ENCODE measurements at places on chromosomes 4 and X.

DNA sequence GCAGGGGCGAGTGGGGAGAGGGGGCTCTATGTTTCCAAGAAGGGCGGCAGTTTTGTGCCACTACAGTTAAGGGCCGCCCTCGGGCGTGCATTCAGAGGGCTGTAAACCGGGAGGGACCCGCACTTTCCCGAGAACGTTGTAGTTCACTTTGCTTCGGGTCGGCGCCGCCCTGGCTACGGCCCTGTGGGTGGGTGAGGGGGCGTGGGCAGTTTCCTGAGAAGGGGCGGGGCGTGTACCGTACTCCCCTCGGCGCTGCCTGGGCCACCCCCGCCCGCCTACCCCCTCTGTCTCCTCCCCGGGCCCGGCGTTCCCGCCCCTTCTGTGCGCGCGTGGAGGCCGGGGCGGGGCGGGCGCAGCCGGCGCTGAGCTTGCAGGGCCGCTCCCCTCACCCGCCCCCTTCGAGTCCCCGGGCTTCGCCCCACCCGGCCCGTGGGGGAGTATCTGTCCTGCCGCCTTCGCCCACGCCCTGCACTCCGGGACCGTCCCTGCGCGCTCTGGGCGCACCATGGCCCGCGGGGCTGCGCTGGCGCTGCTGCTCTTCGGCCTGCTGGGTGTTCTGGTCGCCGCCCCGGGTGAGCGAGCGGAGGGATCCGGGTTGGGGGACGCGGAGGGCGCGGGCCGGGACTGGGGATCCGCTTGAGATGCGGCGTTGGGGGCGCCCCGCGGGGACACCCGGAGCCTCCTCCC, at the start of gene CD99:
CD99 (plus strand) TSS at position 440 of the 687 bp plus-strand sequence; CDS start at position 506, 66 bp downstream.
- peak; percentile 76 for DNase-seq

DNA sequence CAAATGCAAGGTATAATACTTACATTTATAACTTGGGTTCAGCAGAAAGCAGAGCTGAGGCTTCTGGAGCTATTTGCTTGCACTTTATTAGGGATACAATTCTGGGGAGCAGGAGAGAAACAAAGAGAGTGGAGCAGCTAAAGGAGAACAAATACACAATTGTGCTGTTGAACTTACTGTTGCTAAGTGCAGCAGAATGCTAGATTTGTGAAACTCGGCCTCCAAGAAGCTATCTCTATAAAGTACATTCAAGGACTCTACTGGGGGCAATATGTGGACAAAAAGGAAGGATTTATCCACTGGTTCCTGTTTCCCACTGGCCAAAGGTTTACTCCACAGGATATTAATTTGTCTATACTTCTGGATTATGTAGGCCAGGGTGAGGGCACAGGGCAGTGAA, 86.8 kb downstream of the PPP1R2C start:
- DNase-seq: no peak

DNA sequence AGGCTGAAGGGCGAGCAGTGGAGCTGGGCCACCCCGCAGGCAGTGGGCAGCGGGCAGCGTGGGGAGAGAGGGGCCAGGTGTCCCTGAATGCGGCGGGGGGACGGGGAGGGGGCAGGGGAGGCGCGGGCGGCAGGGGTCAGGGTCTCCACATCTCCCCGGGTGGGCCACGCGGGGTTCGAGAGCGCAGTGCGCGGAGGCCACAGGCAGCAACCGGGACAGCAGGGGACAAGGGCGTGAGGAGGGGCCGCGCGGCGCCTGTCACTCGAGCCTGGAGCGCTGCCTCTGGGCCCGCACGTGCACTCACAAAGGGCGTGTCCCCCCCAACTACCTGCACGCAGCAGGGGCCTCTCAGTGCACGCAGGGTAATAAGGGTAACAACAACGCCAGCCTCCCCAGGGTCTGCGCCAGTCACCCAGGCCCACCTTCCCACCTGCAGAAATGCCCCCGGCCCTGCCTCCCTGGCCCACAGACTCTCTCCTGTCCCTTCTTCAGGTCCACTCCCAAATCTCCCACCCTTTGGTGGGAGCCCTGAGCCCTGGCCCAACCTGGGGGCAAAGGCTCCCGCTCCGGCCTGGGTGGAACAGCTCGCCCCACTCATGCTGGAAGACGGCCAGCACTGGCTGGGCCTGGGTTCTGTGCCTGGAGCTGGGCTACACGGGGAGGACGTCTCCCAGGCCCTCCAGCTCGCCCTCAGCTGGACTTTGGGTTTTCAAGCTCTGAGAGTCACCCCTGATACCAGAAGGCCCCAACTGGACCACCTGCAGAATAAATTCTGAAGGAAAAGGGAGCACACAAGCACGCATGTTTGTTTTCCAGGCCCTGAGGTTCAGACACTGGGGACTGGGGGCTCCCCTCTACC, 53.2 kb downstream of the ZFYVE28 start:
- no peak for DNase-seq

DNA sequence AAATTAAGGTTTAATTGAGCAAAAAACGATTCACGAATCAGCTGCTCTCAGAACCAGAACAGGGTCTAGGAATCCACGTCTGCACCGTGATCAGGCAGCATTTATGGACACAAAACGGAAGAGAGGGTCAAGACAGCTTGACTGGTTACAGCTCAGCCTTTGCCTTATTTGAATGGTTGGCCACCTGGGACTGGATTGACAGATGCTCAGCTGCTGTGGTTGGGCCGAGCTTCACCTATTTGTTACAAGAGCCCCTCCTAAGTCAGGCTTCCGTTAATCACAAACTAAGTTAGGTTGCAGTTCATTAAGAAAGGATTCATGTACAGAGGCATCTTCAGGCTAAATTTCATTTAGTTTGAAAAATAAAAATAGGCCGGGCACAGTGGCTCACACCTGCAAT, 50.6 kb upstream of the MAN2B2 start:
- DNase-seq: no peak

DNA sequence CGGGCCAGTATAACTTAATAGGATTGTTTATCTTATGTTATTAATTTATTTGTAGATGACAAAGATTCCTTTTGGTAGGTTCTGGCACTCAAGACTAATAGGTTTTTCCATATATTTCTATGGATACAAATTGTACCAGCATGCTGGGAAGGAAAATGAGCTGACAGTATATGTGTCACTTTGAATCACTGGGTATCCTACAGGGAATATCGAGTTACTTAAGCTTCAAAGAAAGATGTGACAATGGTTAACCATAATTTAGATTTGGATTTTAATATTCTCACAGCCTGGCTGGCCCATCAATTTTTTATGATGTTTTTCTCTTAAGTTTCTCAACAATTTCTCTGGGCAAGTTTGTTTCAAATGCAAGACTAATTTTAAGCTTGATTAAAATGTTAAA, 498.8 kb upstream of the FTHL17 start:
- DNase-seq: no peak

DNA sequence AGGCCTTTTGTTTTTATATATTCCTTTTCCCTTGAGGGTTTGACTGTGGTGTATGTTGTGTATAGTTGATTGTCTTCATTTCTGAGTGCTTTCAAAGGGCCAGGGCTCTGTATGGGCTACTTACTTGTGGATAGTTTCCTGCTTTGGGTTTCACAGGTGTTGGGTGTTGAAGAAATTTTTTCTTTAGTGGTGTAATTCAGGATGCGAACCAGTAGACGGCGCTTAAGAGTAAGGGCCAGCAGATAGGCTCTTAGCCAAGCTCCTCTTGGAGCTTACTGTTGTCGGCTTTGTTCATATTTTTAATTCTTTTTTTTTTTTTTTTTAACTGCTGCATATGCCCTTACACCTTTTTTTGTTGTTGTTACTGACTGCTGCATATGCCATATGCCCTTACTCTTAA, 276.3 kb upstream of the GALNT7 start:
- DNase-seq: no peak

DNA sequence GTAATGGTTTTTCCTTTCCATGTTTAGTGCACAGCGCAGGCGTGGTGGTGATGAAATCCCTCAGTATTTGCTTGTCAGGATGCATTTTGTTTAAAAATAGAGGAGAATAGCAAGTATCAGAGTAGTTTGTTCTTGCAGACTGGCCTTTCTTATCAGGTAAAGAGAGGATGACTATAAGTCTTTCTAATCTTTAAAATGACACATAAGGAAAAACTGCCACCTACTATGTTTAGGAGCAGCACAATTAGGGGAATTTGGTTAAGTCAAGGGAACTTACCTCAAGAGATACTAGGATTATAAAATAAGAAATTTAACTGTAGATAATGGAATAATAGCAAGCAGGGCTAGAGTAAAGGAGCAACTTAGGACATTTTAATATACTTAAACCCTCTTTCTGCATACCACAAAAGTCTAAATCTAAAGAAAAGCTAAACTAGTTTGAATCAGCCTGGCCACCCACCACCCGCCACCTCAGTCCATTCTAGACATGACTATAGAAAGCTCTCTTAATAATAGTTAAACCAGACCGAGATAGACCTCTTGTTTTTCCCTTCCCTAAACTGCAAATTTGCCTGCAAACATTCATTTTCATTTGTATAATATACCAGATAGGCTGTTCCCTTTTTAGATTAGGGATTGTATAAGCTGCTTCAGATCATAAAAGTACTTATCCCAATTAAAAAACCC, 62.0 kb downstream of the APOOL start:
- no peak for DNase-seq

- no peak for DNase-seq
Measured at GRCh38 chr4:158824425-158825274, 55.8 kb downstream of the FNIP2 start.

DNA sequence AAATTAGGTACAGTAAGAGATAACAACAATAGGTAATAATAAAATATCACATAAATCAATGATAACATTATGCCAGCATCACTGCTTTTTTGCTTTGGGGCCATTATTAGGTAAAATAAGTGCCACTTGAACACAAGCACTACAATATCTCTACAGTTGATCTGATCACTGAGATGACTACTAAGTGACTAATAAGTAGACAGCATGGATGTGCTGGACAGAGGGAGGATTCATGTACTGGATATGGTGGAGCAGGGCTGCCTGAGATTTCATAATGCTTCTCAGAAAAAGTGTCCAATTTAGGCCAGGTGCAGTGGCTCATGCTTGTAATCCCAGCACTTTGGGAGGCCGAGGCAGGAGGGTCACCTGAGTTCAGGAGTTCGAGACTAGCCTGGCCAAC, 137.8 kb upstream of the IL1RAPL2 start:
- DNase-seq: no peak

GRCh38 chr4:151031831-151032605, 16.9 kb upstream of the LRBA start:
- DNase-seq: no peak

GRCh38 chrX:152960115-152960514, 33.8 kb downstream of the PNMA5 start:
- no peak for DNase-seq

GRCh38 chr4:48223633-48224295, 45.9 kb downstream of the TEC start:
- no peak for DNase-seq

GRCh38 chr4:173477016-173477415, 53.0 kb downstream of the HAND2 start:
- DNase-seq: no peak

DNA sequence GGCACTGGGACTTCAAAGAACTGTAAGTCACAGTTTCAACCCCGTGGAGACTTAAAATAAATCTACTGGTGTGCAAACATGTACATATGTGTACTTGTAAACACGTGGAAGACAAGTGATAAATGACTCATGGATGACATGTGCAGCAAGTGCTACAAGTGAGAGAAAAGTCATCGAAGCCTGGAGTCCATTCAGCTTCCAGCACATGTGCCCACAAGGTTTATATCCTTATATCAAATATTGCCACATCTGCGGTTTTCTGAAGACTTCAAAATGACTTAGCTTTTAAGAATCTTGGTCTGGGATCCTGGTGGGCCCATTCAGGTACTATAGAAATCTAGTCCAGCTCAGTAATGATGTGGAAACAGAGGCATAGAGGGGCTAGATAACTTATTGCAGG, 33.0 kb upstream of the TTC29 start:
- no peak for DNase-seq

GRCh38 chrX:110836982-110837381, 41.4 kb upstream of the CHRDL1 start:
- DNase-seq: no peak

DNA sequence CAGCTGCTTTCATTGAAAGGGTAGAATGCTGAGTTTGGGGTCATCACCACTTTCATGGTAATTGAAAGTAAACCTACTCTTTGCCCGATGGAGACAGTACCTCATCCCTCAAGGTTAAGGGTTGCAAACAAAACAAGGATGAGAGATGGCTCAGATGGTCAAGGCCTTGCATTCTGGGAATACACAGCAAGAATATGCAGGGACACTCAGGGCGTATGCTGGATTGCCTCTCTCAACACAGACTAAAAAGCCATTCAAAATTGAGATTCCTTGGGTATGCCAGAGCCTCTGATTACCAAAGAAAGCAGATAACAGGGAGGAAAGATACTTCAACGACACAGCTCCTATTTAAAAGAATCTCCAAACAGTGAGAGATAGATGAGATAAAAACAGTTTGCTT, 310.4 kb downstream of the ARAP2 start:
- DNase-seq: no peak

DNA sequence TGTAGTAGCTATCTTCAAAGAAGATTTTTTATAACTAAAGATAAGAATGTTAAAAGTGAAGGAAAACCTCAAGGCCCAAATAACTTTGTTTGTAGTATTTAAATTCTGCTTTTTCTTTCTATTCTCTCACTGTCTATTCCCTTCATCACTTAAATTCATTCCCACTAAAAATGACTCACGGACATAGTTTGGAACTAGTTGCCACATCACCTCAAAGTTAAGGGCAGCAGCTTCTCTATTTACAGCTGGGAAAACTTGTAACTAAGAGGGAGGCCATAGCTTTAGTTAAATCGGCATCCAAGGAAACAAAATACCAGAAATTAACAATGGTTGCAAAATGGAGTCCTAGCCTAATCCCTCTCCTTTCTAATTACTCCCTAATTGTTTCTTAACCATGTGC, 325.4 kb upstream of the MAGEB2 start:
- DNase-seq: no peak

DNA sequence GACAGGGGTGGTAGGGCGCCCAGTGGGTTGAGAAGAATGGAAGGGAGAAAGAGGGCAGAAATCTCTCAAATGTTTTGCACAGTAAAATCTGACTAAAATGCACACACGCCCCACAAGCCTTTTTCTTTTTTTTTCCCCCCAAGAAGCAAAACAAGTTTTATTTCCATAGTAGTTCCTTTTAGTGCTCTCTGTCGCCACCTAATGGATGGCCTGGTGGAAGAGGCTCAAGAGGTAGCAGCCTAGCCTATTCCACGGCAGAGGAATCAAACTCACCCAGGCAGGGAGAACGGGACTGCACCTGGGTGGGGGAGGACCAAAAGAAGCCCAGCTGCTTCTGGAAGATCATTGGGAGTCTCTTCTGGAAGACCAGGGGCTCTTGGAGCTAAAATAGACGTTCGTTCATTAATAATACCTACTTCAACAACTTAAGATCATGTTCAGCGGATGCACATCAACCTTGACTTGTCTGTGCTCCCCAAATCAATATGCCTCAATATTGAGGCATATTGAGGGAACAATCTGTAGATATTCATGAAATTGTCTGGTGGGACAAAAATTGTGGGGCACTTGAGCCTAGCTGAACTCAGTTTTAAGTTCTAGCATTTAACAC, 31.6 kb upstream of the IRAK1 start:
- peak; percentile 25 for DNase-seq

- no peak for DNase-seq
Measured at GRCh38 chr4:174181827-174182226, 101.6 kb downstream of the FBXO8 start.

- no peak for DNase-seq
Measured at GRCh38 chr4:3411676-3412075, 30.1 kb upstream of the HGFAC start.

- no peak for DNase-seq
Measured at GRCh38 chr4:47075262-47075661, 43.9 kb downstream of the GABRB1 start.

- no peak for DNase-seq
Measured at GRCh38 chr4:107444-108429, 16.6 kb upstream of the ZNF718 start.

Measured in right renal pelvis (tissue), 4 donors.